ENCODE measurements at places on chromosomes 12 and 14. TPM values are rescaled to one million over a fixed set of nuclear protein-coding genes. Genes with fewer than 3 reads are reported as not detected.

- no peak for DNase-seq
These were observed 886.5 kb upstream of the FLRT2 start for GRCh38 chr14:84643446-84643845.

GRCh38 chr12:120902846-120903411 is 1.2 kb downstream of the SPPL3 start:
- DNase-seq, result peak; percentile 10

DNA sequence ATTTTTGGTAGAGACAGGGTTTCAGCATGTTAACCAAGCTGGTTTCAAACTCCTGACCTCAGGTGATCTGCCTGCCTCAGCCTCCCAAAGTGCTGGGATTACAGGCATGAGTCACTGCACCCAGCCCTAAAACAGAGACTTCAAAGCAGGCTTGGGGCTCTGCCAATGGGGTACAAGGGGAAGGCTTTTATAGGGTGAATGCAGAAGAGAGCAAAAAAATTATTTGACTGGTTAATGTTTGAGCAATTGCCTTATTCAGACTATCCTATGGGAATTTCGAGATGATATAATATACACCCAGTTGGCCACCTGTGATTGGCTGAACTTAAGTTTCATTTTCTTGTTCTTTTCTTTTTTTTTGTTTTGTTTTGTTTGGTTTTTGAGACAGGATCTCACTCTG is 31.5 kb upstream of the ACTN1 start:
- no peak for DNase-seq

DNA sequence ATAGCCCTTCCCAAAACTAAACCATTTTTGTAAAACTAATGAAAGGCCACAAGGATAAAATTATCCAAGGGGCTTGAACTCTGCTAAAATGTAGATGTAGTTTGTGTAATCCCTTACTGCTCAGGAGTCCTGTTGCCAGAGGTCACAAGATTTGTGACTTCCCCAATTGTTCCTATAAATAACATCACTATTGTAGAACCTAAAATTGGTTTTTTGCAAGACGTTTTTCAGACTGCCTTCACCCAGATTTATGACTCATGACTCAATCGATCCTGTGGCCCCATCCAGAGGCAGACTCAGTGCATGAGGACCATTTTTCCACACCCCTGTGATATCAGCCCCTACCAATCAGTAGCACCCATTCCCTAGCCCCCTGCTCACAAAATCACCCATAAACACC is 61.5 kb upstream of the RASSF8 start:
- no peak for DNase-seq

- no peak for DNase-seq
These were observed 39.8 kb upstream of the FBXO33 start for GRCh38 chr14:39472078-39472477.

DNA sequence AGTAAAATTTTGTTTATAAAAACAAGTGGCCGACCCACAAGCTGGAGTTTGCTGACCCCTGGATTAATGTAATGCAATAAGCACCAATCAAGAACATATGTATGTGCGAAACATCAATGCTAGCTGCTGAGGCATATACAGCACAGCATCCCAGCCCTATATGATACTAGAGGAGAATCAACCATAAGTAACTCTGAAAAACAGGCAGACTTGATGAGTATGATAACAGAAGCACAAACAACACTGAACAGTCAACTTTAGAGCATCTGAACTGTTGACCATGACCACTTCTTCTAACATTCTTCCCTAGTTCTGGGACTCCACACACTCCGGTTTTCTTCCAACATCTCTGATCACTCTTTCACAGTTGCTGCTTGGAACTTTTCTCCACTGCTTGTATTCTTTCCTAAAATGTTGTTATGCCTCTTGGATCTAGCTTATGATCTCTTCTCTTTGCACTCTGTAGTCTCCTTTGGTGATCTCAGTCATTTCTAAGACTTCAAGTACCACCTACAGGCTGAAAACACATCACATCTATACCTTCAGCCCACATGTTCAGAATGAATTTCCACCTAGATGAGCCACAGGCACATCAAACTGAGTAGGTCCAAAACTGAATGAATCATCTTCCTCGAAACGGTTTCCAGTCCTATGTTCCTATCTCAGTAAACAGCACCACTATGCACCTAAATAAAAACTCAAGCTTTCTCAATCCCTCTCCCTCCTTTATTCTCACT is 57.2 kb downstream of the STXBP6 start:
- no peak for DNase-seq

GRCh38 chr12:3885277-3886094 is 12.3 kb upstream of the PARP11 start:
- peak; percentile 80 for DNase-seq

GRCh38 chr14:69087061-69087461 is 65.9 kb downstream of the DCAF5 start:
- DNase-seq, result no peak

GRCh38 chr12:105279460-105280056 is 43.6 kb upstream of the APPL2 start:
- DNase-seq, result no peak

GRCh38 chr12:27292718-27293117 is 39.9 kb upstream of the BMAL2 start:
- DNase-seq, result no peak

DNA sequence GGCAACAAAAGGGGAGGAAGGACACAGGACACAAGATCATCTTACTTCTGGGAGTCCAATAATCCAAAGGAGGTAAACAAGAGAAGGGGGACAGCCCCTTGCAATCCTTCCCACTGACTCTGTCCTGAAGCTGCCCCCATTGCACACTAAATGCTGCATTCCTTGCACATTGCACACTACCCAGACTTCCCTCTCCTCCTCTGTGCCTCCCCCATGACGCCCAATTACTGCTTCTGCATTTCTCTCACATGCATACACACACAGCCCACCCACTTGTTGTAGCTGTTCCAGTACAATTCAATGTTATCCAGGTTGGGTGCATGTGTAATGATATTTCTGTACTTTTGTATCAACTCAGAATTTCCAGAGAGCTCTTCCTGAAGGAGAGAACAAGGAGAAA is 5.5 kb downstream of the NDRG2 start:
- DNase-seq, result no peak

DNA sequence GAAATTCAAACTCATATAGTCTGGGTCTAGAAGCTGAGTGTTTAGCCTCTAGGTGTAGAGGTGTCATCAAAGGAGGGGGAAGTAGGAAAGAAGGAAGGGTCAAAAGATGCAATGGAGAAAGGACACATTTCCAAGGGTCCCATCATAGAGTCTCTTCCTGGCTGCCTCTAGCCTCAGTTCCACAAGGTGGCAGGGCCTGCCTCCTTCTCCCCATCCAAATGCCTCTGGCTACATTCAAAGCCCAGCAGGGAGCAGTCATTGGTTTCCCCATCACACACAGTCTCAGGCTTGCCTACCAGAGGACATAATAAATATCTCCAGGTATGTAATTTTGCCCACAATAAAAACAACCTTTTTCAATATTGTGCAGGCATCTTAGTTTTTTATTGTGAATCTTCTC is 2.1 kb upstream of the CCT2 start:
- no peak for DNase-seq

- no peak for DNase-seq
These were observed 204.9 kb upstream of the RMST start for GRCh38 chr12:97257726-97258125.

GRCh38 chr12:53568809-53569557 is 57.2 kb downstream of the ATF7 start:
- DNase-seq, result no peak

DNA sequence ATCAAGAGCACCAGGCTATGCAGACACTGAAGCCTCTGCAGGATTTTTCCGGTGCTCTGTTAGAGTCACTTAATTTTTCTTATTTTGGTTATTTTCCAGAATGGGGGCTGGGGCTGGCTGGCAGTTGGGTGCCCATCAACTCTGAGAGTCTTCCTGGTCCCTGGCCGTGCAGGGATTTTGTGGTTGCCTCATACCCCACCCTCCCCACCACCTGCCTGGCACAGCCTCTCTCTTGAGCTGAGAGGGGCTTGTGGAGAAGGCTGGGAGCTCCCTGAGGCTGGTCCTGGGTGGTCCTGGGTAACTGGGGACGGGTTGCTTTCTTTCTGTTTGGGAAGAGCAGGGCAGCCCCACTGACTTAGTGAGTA is 23.3 kb downstream of the LRTM2 start:
- no peak for DNase-seq

- DNase-seq, result no peak
These were observed 12.0 kb downstream of the TFCP2 start for GRCh38 chr12:51160814-51161459.

- DNase-seq, result no peak
These were observed 75.4 kb downstream of the PAPLN start for GRCh38 chr14:73312687-73313086.

GRCh38 chr12:125436686-125437085 is 371.5 kb downstream of the AACS start:
- DNase-seq, result no peak

DNA sequence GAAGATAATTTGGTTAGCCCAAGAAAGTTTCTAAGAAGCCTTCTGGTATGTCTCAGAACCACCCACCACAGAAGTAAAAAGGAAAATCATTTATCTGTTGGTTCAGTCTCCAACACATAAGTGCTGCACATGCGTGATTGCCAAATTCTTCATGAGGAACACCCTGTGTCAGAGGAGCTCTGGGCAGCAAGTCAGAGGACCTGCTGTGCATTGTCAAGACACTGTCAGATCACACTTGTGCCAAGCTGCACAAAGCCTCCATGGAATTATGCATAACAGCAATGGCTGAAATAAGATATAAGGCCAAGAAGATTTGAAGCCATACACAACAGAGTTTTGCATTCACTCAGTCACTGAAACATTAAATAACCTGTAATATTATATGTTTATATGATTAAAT is 1304.7 kb upstream of the FLRT2 start:
- peak; percentile 39 for DNase-seq

DNA sequence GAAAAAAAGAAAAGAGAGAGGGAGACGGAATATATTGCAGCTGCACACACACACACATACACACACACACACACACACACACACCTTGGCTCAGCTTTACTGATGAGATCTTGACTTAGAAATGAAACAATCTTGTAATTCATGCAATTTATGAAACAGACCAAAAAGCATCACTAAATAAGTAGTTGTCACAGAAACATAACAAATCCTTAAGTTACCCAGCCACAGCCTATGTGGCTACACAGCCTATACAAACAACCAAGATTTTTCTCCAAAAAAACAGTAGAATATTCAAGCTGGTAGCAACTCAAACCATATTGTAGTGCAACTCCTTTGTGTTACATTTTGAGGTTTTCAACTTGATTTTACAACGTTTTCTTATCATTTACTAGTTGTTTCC is 37.9 kb upstream of the GNG2 start:
- no peak for DNase-seq

- DNase-seq, result no peak
These were observed 225.0 kb downstream of the GXYLT1 start for GRCh38 chr12:41919526-41920261.

DNA sequence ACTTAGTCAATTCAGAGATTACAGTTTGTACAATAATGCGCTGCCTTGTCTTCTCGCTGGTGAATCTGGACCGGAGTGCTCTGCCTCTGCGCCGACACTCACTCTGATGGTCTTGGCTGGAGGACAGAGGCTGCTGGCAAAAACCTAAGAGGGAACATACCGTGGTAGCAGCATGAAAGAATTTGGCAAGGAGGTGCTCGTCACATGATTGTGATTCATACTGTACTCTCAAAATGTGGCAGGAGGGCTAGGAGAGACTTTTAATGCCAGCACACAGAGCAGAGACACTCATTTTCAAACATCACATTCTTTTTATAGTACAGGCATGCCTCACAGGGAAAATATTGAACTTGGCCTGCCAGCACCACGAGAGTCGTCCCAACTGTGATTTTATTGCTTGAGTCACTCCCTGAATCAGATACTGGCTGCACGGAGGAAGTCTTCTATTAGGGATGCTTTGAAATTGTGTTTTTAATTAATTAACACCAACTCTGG is 67.8 kb downstream of the HMGA2 start:
- DNase-seq, result peak; percentile 59

DNA sequence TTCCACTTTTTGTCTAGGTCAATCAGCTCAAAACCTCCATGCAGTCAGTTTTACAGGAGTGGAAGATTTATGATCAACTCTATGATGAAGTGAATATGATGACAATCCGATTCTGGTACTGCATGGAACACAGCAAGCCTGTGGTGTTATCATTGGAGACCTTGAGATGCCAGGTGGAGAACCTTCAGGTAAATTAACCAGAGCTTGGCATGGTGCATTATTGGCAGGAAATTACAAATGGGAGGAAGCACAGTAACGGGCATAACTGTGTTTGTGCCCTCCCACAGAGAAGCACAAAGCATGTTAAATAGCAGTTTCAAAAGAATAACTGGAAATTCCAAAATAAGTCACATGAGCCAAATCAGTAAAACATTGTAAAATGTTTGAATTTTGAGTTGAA is 135.6 kb downstream of the ESR2 start:
- DNase-seq, result no peak

GRCh38 chr12:48446161-48446776 is 26.1 kb upstream of the ANP32D start:
- DNase-seq, result no peak

DNA sequence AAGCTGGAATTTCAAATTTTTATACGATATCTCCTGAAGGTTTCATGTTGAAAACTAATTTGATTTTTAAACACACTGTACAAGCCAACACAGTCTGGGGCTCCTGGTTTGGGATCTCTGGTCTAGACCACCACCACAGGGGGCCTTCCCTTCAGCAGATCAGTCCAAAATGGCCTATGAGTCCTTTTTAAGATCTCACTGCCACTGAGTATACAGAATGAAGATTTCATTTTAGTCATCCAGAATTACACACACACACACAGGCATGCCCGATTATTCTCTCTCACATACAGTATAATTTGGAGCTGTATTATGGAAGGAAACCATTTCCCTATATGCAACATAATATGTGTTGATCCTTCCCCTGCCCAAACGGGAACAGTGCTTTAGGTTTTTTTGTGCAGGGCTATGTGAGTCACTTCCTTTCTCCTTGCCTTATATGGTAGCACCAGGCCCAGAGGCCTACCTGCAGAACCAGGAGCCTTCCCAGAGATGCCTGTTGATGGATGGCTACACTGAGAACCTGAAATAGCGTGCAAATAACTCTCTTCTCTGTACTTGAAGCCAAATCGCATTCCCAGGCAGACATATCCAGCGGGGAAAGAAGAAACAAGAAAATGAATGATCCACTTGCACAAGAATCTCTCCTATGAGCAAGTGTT is 28.1 kb upstream of the WNK1 start:
- DNase-seq, result no peak

- no peak for DNase-seq
These were observed 26.5 kb downstream of the ARL6IP4 start for GRCh38 chr12:123006977-123007376.

- no peak for DNase-seq
These were observed 6.4 kb downstream of the SLC15A4 start for GRCh38 chr12:128817111-128818015.

- DNase-seq, result no peak
These were observed 486.2 kb downstream of the MED13L start for GRCh38 chr12:115791331-115791730.

GRCh38 chr12:63323942-63324341 is 172.9 kb upstream of the AVPR1A start:
- no peak for DNase-seq

ACRBP gene
- polyA plus RNA-seq, result 7.4 TPM

KRT73 gene
- 0.19 TPM for polyA plus RNA-seq

PLEKHG7 gene
- polyA plus RNA-seq, result 0.26 TPM

C12orf50 gene
- polyA plus RNA-seq, result 0.46 TPM

RERG gene
- polyA plus RNA-seq, result 16.7 TPM

PLBD2 gene
- 19.2 TPM for polyA plus RNA-seq

GPATCH2L gene
- polyA plus RNA-seq, result 46.5 TPM

GLT1D1 gene
- 2.3 TPM for polyA plus RNA-seq

LBHD2 gene
- polyA plus RNA-seq, result not detected

NKX2-8 gene
- polyA plus RNA-seq, result not detected

NTF3 gene
- 2.4 TPM for polyA plus RNA-seq

SERPINA10 gene
- 0.05 TPM for polyA plus RNA-seq

KRT5 gene
- 1.0 TPM for polyA plus RNA-seq

NKX2-1 gene
- polyA plus RNA-seq, result 116 TPM
